ENCODE measurements at places on chromosomes 7 and 10.

DNA sequence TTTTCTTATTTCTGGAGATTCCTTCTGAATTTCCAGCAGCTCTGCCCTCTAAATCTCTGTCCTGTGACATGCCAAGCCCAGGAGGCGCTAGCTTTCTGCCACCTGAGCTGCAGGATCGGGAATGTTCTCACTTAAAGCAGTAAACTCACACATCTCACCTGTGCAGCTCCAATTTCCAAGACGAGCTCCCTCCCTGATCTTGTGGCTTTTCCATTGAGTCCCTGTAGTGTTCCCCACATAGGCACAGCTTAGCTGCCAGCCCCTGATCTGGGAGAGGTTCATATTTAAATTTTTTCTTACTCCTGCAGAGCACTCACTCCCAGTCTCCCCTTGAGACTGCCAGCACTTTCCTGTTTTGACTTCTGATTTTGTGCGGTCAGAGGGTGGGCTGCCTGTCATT lies 479.3 kb downstream of the GLRX3 start:
- DNase-seq: no peak

DNA sequence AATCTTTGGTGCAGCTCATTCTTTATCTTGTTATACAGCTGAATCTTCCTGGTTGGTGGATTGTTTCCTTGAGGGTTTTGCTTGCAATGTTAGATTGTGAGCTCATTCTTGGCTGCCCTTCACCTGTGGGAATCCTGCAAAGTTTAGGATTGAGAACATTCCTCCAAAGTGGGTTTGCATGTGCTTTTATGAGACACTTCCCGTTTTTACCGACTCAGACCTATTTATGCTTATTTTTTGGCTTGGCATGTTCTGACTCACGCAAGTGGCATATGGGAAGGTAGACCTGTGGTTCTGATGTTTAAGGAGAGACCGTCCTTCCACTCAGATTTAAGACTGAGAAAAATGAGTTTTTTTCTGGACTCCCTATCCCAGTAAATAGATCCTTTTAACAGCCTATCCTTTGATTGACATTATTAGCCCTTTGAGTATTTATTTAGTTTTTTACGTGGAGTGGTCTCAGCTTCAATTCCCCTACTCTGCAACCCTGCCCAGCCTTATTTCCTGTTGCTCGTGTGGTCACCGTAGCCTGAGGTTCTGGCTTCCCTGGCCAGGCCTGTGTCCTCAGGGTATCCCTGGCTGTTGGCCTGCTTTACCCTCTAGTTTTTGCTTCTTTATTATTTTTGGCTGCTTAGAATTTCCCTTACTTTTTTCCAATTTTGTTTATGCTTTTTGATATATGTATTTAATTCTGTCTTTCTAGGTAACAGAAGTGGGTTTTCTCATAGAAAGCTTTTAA lies 13.4 kb upstream of the PRF1 start:
- DNase-seq: no peak

- no peak for DNase-seq
These were observed 23.0 kb upstream of the FAM133B start for GRCh38 chr7:92613214-92613613.

DNA sequence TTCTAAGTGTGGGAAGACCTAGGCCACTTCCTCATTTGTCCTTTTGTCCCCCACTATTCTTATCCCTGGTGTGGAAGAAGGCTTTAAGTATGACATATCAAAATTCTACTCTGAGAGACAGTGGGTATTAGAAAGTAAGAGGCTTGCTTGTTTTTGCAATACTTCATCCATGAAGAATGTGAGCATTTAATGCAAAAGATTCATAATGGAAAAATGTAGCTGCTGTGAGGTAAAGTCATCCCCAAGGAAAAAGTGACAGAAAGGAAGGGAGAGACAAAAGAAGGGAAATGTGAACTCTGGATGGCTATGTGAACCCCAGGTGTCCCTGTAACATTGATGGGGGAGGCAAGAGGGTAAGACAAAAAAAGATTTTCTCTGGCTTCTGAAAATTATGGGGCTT lies 607.5 kb downstream of the SORCS1 start:
- DNase-seq: no peak

GRCh38 chr10:62165803-62166202 lies 102.8 kb downstream of the RTKN2 start:
- no peak for DNase-seq

DNA sequence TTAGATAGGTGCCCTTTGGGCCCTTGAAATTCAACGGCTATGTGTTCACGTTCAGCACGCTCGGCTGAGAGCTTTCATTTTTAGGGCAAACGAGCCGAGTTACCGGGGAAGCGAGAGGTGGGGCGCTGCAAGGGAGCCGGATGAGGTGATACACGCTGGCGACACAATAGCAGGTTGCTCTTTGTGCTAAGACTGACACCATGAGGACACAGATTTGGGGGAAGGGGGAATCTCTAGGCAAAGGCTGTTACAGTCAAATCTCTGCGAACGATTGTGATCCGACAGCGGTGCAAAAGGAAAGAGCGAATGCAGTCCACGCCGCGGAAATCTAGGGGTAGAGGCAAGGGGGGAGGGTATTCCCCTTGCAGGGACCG lies 667 bp downstream of the KLLN start:
- DNase-seq: peak; percentile 29

GRCh38 chr10:80964955-80965614 lies 427.4 kb downstream of the SH2D4B start:
- no peak for DNase-seq

Measured in stimulated activated CD8-positive, alpha-beta memory T cell treated with anti-CD3 and anti-CD28 coated beads, Interleukin-7, amount 100 ng/mL, for 48 hours (primary cell).